Lung microvascular endothelial cell (primary cell): ENCODE measurements at places on chromosomes 12 and 14.

- no peak for DNase-seq
Observed at GRCh38 chr12:34400411-34400881, 378.1 kb downstream of the ALG10 start.

DNA sequence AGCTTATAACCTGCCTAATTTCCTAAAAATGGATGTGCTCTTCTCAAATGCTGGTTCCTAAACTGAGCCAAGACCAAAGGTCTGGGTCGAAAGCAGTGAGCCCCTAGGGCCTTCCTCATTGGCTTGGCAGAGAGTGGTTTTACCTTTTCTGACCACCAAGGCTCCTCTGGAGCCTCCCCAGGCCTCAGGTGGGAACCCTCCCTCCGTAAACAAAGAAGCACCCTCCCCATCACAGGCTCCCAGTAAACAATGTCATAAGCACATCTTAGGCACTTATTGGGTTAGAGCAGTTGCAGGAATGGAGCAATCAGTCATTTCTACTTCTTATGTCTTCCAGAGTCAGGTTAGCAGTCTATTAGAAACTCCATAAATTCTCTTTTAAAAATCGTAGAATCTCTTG lies 6.0 kb downstream of the CHPT1 start:
- DNase-seq = no peak

DNA sequence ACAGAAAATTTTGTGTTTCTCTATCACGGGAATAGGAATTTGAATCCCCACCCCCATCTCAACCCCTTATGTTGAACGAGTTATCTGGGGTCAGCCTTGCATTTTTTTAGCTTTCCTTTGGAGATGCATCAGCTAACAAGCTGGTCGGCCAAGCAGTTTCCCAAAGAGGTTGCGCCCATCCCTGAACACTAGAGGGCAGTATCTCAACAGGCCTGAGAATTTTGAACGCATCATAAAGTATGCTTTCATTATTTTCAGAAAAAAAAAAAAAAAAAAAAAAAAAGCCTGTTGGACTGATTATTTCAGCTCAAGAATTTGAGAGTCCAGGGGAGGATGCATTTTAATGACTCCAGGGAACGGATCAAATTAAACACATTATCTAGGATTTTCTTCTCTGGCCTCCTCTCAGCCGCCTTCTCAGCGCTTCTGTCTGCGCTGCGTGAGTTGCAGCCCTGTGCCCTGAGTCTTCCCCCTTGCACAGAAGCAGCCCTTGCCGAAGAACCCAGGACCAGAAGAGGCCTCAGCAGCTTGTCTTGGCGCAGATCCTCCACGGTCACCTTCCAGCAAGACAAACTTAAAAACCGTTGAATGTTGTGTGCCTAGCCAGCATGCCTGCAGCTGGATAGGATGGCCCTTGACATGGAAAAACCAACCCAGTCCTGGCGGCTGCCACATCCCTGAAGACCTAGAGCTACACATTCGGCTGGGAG lies 76.6 kb upstream of the GZMB start:
- DNase-seq = peak; percentile 62

DNA sequence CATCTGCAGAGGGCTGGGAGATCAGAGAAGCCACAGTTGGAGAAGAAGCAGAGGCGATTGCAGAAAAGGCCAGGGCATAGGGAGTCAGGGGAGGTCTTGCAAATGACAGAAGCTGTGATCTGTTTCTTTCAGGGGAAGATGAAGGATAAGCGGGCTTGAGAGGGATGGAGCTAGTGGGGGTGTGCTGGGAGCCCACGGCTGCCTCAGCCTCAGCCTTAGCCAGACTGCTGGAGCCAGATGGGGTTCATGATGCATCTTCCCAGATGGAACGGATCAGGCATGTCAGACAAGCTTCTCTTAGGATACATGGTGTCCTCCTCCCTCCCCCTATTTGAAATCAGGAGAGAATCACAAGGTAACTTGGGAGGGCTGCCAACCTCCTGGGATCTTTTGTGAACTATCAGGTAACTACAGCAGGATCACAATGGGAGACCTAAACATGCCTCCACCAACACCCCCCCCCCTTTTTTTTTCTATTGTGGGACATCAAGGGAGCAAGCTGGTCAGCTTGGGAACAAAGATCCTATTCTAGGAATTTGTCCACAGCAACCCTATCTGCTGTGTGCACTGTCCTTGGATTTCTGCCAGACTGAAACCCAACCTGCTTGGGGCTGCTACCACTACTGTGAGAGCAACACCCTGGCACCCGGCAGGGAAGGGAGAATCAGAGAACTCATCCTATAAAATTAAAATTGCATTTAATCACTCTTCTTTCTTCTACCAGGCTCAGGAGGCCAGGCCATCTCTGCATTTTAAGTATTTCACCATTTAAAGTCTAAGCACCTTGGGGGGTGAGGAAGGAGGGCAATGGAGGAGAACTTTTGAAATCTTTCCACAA lies 10.7 kb upstream of the ATP2A2 start:
- DNase-seq = no peak
